ENCODE measurements at places on chromosomes 3 and 15.

DNA sequence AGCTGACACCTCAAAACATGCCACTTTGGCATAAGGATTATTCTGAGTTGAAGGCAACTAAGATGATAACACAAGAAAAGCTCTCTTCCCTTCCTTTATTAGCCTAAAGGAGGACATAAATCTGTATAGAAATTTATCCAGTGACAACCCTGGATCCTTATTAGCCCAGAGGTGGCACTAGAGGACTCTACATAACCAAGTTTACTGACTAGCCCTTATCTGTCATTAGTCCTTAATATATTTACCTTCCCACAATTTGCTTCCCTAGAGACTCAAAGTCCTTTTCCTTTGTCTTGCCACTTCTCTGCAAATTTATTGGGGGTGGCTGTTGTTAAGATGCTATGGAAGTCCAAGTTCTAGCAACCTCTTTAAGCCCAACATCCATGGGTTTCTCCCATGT lies 26.7 kb downstream of the CEP70 start:
- DNase-seq, result no peak

GRCh38 chr15:31265090-31265870 lies 61.4 kb upstream of the KLF13 start:
- DNase-seq, result no peak

GRCh38 chr3:9912294-9912935 lies 4.5 kb upstream of the IL17RC start:
- peak; percentile 85 for DNase-seq

DNA sequence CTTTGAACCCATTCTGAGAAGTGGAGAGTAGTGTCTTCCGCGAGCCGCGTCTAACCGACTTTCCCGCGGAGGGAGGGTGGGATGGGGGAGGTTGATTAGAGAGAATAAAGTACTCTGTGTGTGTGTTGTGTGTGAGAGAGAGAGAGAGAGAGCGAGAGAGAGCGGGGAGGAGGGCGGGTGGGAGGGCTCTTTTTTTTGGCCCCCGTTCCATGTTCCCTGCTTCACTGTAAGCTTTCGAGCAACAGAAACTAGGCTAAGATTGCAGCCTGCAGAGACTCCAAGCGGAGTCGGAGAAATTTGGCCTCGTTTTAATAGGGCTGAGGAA lies 1.6 kb upstream of the MEIS2 start:
- no peak for DNase-seq

DNA sequence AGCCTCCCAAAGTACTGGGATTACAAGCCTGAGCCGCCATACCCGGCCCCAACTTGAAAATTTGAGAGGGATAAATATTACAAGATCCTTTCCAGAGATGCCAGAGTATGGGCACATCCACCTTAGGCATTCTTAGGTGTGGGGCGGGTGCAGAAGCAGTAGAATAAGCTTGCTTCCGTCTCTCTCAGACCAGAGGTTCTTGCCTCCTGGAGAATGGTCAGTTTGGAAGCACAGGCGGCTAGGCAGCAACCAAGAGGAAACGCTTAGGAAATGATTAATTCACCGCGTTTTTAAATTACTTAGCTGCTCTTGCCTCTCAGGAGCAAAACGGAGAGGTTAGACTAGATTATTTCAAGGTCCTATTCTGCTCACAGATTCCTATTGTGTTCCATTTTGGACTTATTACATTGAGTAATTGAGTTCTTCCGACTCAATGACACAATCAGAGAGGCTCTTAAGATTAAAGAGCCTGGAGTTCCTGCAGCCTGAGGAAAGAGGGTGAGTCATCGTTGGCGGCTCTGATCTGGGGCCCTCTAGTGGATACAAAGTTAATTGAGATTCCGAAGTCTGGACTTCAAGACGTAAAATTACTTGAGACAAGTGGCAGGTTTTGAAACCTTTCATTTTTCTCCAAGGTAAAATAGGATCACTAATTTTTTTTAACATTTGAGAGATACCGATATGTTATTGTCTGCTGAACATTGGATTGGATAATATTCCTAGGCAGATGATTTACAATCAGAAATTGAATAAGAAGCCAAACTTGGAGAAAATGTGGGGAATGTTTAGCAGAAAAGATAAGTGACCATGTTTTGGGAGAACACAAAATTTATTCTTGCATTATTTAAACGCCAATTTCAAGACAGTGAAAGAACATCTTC lies 5.8 kb upstream of the TOPAZ1 start:
- DNase-seq, result peak; percentile 14

DNA sequence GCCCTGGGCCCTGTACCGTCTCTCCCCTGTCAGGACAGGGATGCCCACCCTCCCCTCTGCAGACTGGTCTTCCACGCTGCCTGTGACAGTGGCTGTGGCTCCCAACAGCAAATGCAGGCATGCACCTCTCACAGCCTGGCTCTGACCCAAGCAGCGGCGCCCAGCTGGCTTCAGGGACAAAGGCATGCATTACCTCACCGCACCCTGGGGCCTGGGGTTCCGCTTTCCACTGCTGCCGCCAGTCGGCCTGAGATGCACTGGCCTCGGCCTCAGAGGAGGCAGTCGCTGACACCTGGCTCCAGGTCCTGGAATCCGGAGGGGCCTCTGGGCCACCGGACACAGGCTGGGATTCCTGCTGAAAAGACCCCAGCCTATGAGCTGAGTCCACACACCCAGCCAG lies 70.3 kb downstream of the SCN5A start:
- DNase-seq, result no peak

DNA sequence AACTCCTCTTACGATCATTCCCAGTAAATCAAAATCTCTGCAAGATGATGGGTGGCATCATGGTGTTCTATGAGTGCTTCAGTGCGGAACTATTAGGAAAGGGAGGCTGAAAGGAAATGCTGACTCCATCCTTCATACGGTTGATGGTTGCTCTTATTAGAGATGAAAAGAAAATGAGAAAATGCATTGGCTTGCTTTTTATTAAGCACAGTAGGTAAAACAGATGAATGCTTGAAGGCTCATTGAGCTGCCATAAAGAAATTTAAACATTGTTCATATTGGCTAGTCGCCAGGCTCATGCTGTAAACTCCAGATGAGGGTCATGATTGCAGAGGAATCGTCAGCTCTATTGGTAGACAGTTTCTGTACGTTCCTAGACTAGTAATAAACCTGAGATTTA lies 115.8 kb downstream of the EPHA3 start:
- no peak for DNase-seq

GRCh38 chr15:41506796-41507341 lies 6.8 kb downstream of the LTK start:
- DNase-seq, result no peak

- DNase-seq, result no peak
These were observed 59.2 kb upstream of the C15orf39 start for GRCh38 chr15:75142499-75142898.

DNA sequence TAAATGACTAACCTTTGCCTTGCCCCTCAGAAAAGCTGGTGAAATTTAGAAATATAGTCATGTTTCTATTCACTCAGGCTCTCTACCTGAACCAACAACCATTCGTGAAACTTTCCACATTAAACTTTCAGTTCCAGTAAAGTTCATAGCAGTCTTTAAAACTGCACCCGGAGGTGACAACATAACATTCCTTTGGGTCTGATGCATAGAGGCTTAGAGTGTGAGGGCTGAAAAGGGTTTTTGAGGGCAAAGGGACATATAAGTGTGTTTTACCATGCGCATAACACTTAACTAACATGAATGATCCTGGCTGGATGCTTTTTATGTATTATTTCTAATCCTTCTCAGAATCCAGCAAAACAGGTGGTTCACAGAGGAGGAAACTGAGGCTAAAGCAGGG lies 471.7 kb upstream of the MCTP2 start:
- no peak for DNase-seq

GRCh38 chr3:5891711-5892110 lies 704.2 kb downstream of the EDEM1 start:
- no peak for DNase-seq

DNA sequence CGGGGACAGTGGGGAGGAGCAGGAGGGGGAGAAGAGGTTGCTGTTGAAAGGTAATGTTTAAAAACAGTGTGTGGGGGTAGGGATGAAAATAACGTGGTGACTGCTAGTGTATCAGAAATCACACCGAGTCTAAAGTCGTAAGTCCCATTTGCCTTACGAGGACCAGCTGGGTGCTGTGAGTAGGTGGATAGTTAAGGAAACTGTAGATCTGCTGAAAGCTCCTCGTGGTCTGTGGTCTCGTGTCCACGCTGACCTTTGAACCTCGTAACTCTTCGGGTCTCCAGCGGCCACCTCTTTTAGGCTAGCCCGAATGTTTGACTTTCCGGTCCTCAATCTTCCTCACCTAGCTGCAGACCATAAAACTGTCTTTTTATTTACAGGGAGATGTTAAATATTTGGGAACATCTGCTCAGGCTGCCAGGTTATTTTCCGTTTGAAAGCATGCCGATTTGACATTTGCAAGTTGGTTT lies 29.3 kb upstream of the ST3GAL6 start:
- DNase-seq, result no peak

Data from T-helper 2 cell (primary cell).